ENCODE measurements at places on chromosomes 5 and 9. TPM values are rescaled to one million over a fixed set of nuclear protein-coding genes. Genes with fewer than 3 reads are reported as not detected.

The WWC1 gene
- 18.3 TPM for polyA plus RNA-seq

The FYB1 gene
- 1.0 TPM for polyA plus RNA-seq

GRCh38 chr5:124277767-124278545, 468.5 kb downstream of the ZNF608 start:
- DNase-seq: no peak

- peak; percentile 13 for DNase-seq
Observed at GRCh38 chr9:21110708-21111576, 30.7 kb downstream of the IFNW1 start.

The KIF4B gene
- not detected for polyA plus RNA-seq

The OTULINL gene
- 0.62 TPM for polyA plus RNA-seq

GRCh38 chr9:117407436-117408022, 7.3 kb downstream of the ASTN2 start:
- DNase-seq: no peak

GRCh38 chr5:149424371-149425315, 45.6 kb upstream of the IL17B start:
- DNase-seq: no peak

The HAVCR1 gene
- not detected for polyA plus RNA-seq

DNA sequence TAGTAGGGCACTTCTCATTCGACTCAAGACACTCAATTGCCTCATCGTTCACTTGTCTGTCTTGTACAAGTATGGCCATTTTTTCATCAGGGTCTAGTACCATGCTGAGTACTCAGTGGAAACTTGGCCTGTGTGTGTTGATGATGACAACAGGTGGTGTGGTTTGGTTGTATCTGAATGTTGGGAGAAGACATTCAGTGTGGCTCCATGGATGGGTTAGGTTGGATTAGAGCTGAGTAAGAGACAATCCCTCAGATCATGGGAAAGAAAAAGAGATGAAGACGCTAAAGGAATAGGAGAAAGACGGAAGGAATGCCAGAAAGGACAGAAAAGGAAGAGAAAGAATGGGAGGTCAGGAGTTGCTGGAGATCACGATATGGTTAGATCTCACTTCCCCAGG, 17.0 kb downstream of the PCDH1 start:
- DNase-seq: no peak

The NUTM2G gene
- not detected for polyA plus RNA-seq

GRCh38 chr9:109166771-109167601, at the start of gene FRRS1L:
Gene FRRS1L (minus strand): TSS chr9:109167249. CDS start chr9:109167138, 111 bp downstream.
- no peak for DNase-seq

The CPLANE1 gene
- 5.4 TPM for polyA plus RNA-seq

DNA sequence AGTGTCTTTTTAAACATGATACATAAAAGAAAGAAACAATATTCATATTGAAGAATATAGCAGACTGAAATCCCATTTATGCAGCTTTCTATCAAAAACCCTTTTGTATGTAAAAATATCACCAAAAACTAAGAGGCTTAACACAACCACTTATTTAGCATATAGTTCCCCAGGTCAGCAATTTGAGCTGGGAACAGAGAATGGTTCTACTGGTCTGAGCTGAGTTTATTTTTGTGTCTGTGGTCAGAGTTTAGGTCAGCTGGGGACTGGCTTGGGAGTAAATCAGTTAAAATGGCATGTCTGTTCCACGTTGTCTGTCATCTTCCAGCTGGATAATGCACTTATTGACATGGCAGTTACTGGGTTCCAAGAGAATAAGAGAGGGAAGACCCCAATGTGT, 165.0 kb downstream of the TMEM232 start:
- no peak for DNase-seq

The COL15A1 gene
- not detected for polyA plus RNA-seq

DNA sequence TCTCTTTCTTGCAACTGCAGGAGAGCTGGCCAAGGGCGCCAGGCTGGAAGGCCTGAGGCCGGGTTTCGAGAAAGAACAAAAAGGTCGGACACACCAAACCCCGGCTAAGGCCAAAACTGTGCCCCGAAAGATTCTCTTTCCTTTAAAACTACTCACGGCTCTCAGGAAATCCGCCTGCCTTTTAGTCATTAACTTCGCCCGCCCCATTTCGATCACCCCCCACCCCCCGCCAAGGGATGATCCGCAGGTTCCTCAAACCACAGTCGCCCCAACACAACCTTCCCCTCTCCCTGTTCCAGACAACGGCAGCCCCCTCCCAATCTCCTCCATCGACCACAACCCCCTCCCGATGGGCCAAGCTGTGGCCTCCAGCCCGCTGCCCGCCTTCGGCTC, 536 bp downstream of the FEM1C start:
- no peak for DNase-seq

GRCh38 chr5:20023686-20024180, 35.7 kb upstream of the CDH18 start:
- DNase-seq: no peak

The SLC45A2 gene
- not detected for polyA plus RNA-seq

- DNase-seq: no peak
Observed at GRCh38 chr9:112218908-112219307, 43.8 kb upstream of the SUSD1 start.

DNA sequence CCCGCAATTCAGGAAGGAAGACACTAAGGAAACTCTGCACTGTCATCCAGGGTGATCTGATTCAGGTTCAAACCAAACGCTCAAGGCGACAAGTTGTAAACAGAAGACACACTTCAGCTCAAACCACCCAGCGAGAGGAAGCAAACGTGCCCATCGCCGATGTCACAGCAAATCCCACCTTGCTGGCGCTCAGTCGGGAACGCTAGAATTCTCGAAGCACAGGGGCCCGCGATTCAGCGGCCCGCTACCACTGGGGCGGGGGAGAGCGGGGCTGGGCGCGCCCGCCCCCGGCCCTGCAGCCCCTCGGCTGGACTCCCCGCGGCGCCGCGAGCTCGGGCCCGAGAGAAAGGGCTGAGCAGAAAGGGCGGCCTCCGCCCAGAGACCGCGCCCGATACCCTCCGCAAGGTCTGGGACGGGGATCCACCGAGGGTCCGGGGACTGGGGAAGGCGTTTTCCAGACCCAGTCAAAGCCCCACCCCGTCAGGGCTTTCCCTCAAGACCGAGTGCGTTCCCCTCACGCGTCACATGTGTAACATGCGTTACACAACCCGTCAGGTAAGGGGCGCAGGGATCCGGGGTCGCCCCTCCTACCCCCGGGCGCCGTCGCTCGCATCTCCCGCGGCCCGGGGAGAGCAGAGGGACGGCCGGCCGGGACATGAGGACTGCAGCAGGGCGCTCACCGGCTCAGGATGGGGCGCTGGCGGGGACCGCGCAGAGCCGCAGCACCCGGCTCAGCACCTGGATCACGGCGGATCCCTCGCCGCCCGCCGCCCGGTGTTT, 469 bp downstream of the AGTPBP1 start:
- no peak for DNase-seq

DNA sequence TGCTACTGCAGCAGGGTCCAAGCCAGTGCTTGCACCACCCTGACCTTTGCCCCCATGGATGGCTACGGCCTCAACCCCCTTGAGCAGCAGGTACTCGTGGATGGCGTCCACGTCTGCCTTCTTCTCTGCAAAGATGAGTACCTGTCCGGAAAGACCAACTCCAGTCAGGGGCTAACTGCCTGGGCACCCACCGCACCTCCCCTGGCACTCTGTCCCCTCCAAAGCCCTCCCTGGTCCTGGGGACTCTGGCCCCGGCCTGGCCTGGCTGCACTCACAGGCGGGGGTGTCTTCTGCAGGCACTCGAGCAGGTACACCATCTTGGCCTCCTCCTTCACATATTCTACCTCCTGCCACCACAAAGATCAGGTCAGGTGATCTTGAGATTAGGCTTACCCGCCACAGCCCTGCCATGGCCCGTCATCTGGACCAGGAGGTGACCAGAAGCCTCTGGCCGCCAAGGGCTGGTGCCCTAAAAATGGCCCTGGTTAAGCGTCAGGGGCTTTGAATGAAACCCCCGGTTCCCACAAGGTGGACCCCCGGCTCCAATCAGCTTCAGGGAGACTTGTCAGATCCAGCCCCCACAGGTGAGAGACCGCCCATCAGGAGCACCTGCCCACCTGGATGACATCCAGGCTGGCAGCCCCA, 3.2 kb upstream of the DOK3 start:
- no peak for DNase-seq

The CCIN gene
- not detected for polyA plus RNA-seq
